ENCODE measurements at places on chromosomes 2 and 18.

DNA sequence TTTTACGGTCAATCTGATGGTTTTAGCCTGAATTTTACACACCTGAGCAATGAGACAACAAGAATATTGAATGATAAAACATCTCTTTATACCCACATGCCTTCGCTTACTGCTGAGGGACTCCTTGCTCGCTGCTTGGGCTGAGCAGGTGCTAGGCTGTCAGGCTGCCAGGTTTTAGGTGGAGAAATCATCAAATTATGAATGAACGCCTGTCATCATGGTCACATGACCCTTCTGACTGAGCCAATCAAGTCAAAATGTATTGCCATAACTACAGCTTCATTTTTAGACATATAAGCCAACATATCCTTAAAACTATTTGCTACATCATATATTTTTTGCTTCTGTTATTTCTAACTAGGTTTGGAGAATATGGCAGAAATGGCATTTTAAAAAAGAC, 274.0 kb downstream of the LNPK start:
- DNase-seq: no peak

DNA sequence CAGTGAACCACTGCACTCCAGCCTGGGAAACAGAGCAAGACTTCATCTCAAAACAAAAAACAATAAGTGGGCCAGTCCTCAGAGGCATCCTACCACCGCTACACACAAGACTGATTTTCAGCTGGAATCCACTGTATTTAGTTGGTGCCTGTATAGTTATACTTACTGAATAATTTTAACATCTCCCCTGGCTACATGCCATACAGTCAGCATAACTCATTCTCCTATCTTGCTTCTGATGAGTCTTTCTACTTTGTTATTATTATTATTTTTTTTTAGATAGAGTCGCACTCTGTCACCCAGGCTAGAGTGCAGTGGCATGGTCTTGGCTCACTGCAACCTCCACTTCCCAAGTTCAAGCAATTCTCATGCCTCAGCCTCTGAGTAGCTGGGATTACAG, 19.9 kb upstream of the CAB39 start:
- no peak for DNase-seq

- no peak for DNase-seq
These were observed 117.7 kb downstream of the RBMS1 start for GRCh38 chr2:160375802-160376469.

GRCh38 chr2:68188831-68189230, 31.1 kb downstream of the PNO1 start:
- DNase-seq: no peak

Data from GM12891 (cell line).